ENCODE measurements at places on chromosomes 3 and 15.

- DNase-seq, result no peak
Measured at GRCh38 chr3:127368186-127369032, 80.6 kb upstream of the PRR20G start.

DNA sequence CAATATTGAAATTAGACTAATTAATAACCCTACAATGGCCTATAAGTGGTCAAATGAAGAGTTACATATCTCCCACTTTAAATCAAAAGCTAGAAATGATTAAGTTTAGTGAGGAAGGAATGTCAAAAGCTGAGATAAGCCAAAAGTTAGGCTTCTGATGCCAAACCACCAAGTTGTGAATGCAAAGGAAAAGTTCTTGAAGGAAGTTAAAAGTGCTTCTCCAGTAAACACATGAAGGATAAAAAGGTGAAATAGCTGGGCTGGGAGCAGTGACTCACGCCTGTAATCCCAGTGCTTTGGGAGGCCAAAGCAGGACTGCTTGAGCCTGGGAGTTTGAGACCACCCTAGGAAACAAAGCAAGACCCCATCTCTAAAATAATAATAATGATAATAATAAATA is 46.9 kb upstream of the DCUN1D1 start:
- peak; percentile 66 for DNase-seq

GRCh38 chr15:65323071-65323511 is 18.6 kb downstream of the RNU5B-1 start:
- DNase-seq, result peak; percentile 22

DNA sequence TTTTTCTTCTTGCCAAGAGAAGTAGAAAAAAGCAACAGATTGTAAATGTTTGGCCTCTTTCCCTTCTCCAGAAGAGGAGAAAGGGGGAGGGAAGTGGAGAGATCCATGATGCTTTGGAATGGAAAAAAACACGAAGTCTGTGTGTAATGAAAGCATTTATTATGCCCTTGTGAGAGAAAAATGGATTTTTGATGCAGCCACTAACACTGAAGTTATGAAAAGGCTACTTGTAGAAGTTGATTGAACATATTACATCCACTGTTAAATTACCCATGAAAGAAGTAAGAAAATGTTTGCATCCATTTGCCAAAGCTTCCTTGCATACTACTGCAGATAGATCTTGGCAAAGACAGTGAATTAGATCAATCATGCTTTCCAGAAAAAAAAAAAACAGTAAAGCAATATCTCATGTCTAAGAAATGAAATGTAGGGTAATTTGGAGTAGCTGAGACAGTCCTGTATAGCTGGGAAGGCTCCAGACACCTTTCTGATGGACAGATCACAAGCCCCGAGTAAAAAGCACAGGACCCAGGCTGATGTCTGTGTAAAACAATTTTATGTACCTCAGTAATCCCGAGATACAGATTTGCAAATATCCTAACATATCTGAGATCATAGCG is 295.5 kb downstream of the PLOD2 start:
- peak; percentile 58 for DNase-seq

DNA sequence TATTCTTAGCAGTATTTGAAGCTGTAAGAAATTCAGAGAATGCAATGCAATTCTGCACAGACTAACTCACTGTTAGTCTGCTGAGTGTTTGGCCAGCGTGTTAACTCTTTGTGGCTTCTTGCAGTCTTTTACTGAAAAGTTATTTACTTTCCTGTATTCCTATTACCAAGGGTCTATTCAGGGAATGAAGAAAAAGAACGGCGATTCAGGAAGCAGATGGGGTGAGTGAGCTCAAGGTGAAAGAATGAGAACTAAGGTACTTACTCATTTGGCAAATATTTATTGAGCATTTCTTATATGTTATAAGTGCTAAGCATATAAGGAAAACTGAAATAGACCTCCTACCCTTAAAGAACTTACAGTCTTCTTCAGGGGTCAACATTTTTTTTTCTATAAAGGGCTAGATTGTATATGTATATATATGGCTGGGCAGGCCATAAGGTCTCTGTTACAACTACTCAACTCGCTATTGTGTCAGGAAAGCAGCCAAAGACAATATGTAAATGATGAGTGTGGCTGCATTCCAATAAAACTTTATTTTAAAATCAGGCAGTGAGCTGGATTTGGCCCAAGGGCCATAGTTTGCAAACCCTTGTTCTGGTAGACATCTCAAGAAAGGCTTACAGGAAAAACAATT is 271.9 kb upstream of the GADL1 start:
- DNase-seq, result peak; percentile 94

- no peak for DNase-seq
Measured at GRCh38 chr3:11080492-11080891, 73.8 kb upstream of the HRH1 start.

DNA sequence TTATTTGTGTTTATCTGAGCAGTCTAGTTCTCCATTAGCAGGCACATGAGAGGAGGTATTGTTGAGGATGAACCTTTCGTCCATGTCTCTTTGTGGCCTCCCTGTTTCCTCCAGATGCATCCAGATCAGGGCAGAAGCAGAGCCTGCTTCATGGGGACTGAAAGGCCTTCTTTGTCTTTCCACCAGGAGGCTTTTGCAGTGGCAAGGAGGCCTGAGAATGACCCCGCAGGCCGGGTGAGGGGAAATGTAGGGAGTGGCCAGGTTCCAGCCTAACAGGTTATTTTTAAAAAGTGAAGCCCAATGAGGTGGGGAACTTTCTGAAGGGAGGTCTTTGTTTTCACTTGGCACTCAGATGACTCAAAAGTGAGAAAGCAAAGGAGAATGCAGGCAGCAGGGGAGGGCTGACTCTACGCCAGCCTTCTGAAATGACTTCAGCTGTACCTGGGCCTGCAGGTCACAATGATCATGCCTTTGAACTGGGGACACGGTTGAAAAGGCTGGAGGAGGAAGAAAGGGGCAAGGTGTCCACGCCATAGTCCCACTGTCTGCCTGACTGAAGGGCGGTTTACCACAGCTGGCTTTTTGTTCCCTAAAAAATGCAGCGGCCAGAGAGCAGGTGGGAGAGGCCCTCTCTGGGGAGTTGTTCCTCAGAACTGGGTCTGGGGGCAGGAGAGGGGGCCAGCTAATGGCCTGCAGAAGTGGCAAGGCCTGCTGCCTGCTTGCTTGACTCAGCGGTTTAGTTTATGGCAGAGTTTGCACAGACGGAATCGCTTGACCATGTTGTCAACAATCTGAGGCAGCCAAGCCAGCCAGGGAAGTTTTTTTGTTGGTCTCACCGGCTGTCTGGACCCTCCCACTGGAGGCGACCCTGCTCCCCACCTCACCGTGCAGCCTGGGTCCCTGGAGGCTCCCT is 28.7 kb downstream of the CMTM7 start:
- peak; percentile 76 for DNase-seq

- DNase-seq, result no peak
Measured at GRCh38 chr3:9190276-9190675, 59.2 kb downstream of the SRGAP3 start.

DNA sequence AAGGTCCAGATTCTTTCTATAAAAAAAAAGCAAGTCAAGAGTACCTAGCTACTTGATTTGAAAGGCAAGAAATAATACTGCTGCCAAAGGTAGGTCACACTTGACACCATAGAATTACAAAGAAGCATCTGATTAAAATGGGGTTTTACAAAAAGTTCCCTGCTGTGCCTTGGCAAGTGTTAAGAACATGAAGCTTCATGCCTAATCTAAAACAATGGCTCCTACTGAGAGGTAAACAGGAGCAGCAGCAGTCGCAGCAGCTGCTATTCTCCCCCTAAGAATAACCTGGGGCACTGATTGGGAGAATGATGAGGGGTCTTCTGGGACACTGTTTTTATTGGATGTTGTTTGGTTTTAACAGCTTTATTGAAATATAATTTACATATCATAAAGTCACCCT is 14.1 kb downstream of the UBP1 start:
- DNase-seq, result no peak

- DNase-seq, result no peak
Measured at GRCh38 chr3:63179862-63180522, 98.1 kb upstream of the SYNPR start.

GRCh38 chr3:73783811-73784210 is 159.1 kb upstream of the PDZRN3 start:
- no peak for DNase-seq

DNA sequence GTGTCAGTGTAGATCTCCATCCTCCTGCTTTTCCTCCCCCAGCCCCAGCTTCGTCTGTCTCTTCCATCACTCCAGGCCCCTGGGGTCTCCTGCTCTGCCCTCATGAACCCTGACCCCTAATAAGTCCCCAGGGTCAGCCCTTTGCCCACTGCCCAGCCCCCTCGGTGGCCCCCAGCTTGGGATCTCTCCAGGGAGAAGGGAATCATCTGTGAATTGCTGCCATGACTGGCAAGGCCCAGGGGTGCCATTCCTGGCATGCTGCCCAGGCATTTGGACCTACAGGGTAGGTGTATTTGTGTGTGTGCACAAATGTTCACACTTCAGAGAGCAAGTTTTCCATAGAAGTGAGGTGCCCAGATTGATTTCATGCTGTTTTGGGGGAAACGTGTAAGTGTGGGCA is 5.9 kb upstream of the TBC1D21 start:
- no peak for DNase-seq

DNA sequence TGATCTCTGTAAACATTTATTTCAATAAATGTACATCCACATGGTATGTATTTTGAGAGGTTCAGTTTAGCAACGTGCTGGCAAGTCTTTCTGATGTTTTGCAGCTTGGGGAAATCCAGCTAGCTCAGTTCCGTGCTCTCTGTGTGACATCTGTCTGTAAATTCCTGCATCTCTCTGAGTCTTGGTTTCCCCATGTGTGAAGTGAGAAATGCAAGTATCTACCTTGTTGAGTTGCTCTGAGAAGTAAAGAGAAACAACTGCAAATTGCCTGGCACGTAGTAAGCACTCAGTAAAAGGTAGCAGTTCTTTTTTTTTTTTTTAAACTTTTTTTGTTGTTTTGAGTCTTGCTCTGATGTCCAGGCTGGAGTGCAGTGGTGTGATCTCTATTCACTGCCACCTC is 30.2 kb upstream of the MORF4L1 start:
- DNase-seq, result no peak

- no peak for DNase-seq
Measured at GRCh38 chr3:193932136-193932535, 203.8 kb upstream of the HES1 start.

DNA sequence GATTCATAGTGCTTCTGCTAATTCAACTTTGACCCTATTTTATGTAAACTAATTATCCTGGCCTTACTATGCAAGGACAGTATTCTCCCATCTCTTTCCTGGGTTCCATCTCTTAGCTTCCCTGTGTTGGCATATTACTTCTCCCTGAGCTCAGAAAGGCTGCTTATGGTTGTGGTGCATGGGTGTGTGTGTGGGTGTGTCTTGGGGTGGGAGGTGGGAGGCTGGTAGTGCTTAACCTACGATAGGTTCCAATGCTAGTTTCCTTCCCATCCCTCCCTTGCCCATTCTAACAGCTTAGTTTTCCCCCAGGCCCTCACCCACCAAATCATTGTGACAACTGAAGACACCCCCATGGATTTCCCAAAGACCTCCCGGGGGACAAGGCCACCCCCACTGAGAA is 22.8 kb upstream of the ZBTB38 start:
- DNase-seq, result no peak

- DNase-seq, result no peak
Measured at GRCh38 chr3:57730682-57731081, 25.4 kb upstream of the SLMAP start.

- DNase-seq, result no peak
Measured at GRCh38 chr3:124965413-124965812, 30.9 kb upstream of the MUC13 start.

GRCh38 chr15:26045516-26045915 is 182.4 kb upstream of the ATP10A start:
- DNase-seq, result no peak

GRCh38 chr3:161314836-161315395 is 56.4 kb downstream of the SPTSSB start:
- DNase-seq, result peak; percentile 20

GRCh38 chr3:27357665-27358258 is 11.4 kb downstream of the NEK10 start:
- peak; percentile 28 for DNase-seq

DNA sequence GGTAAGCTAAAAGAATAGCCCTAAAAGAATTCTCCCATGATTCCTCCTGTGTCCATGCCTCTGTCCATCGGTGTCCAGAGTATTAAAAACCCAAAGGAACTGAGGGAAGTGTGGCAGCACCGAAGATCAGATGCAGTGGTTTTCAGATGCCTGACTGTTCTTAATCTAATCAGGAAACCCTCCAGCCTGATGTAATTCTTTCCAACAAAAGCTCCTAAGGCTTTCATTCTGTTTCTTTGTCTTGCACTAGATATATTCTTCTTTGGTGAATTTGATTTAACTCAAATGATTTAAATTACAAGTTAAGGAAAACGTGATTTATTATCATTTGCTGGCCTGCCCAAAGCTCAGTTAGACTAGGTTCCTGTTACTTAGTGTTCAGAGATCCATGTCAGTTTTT is 71.2 kb downstream of the ARHGAP31 start:
- DNase-seq, result no peak

DNA sequence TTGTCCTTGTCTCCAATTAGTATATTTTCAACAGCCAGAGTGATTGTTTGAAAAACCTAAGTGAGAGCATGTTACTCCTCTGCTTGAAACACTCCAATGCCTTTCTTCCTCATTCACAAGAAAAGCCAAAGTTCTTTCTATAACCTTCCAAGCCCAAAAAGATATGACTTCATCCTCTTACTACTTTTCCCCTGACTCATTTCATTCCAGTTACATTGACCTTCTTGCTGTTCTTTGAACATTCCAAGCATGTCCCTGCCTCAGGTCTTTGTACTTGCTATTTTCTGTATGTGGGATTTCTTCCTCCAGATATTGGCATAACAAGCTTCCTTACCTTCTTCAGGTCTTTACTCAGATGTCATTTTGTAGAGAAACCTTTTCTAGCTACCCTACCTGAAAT is 28.3 kb downstream of the EHHADH start:
- peak; percentile 85 for DNase-seq

GRCh38 chr3:13495921-13496723 is 16.0 kb downstream of the HDAC11 start:
- peak; percentile 51 for DNase-seq

Data from astrocyte (in vitro differentiated cells and primary cell).